Uterus (tissue), 4 donors: ENCODE measurements at places on chromosomes 5 and 9. TPM values are rescaled to one million over a fixed set of nuclear protein-coding genes. Genes with fewer than 3 reads are reported as not detected.

DNA sequence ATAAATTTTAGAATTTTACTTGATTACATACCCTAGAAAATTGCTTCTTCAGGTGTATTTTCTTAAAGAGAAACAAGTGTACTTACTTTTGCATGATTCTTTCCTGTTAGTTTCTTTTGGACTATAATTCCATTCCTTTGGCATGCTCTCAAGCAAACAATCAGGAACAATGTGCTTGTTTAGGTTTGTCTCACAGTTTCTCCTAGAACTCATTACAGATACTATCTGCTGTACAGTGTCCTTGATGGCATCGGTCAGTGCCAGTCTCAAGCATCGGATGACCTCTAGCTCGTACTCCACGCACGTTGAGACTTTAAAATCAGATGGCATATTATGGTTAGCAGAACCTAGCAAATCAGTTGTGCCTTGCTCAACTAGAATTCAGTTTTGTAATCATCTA is 214.9 kb downstream of the KIAA0825 start:
- DNase-seq: no peak

DNA sequence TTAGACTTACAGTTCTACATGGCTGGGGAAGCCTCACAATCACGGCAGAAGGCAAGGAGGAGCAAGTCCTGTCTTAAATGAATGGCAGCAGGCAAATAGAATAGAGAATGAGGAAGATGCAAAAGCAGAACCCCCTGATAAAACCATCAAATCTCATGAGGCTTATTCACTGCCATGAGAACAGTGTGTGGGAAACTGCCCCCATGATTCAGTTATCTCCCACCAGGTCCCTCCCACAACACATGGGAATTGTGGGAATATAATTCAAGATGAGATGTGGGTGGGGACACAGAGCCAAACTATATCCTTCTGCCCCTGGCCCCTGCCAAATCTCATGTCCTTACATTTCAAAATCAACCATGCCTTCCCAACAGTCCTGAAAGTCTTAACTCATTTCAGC is 367.1 kb downstream of the MED10 start:
- no peak for DNase-seq

GRCh38 chr5:135511761-135512575 is 23.8 kb downstream of the NEUROG1 start:
- no peak for DNase-seq

DNA sequence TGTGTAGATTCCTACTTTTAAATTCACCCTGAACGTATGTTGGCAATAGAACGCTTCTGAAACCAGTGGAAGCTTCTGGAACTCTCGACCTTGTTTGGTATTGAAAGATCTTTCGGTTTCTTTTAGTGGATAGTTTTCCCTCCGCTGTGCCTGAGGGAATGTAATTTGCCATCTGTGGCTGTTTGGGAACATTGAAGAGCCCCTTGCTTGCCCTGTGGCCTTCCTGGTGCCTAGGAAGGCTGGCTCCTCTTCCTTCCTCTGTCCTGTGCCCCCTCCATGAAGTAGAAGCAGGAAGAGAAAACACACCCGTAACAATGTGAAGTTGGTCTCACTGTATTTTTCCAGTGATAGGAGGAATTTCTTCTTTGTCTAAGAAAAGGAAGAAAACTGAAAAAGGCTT is 274.3 kb downstream of the AOPEP start:
- DNase-seq: no peak

The DDX46 gene
- total RNA-seq: 38.2 TPM

GRCh38 chr9:108290839-108291585 is 564.8 kb downstream of the ACTL7B start:
- no peak for DNase-seq

GRCh38 chr5:59275510-59276324 is 617.8 kb downstream of the PDE4D start:
- DNase-seq: peak; percentile 28

The SLC23A1 gene
- 5.5 TPM for total RNA-seq

DNA sequence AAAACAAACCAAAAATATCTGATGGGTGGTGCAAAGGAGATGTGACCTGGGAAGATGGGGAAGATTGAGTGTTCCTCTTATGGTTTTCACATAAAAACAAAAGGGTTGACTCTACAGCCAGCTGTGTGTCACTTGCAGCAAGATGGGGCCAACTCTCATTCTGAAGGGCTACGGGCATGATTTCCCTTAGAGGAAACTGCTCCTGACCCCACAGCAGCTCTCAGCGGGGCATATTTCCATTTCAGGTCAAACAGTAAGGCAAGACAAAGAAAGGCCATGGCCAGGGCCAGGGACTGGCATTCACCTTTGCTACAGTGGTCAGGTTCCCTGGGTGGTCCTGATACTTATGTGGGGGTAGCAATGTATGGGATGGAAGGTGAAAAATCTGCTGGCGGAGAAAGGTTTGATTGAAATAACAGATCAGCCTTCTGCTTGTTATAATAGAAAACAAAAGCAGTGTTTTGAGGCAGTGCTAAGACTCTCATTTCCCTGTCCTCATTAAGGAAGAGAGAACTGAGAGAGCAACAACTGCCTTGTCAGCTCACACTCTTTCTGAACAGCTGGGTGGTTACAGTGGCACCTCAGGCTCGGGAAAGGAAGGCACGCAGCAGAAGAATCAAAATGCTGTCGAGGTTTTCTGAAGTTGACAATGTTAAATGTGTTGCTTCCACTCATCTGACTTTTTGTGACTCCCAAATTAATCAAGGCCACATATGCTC is 120.7 kb upstream of the PCA3 start:
- DNase-seq: no peak

GRCh38 chr9:84592918-84593317 is 76.6 kb upstream of the NTRK2 start:
- DNase-seq: no peak
